Fibroblast of skin of back (primary cell): ENCODE measurements at places on chromosomes 7 and 10.

GRCh38 chr10:112235920-112236319 is 47.3 kb upstream of the TECTB start:
- no peak for DNase-seq

GRCh38 chr10:122650331-122650730 is 49.3 kb downstream of the C10orf120 start:
- DNase-seq = no peak

GRCh38 chr7:149621776-149622175 is 124.2 kb upstream of the ZNF746 start:
- no peak for DNase-seq

- DNase-seq = peak; percentile 45
Observed at GRCh38 chr7:1290679-1291356, 58.1 kb downstream of the UNCX start.

DNA sequence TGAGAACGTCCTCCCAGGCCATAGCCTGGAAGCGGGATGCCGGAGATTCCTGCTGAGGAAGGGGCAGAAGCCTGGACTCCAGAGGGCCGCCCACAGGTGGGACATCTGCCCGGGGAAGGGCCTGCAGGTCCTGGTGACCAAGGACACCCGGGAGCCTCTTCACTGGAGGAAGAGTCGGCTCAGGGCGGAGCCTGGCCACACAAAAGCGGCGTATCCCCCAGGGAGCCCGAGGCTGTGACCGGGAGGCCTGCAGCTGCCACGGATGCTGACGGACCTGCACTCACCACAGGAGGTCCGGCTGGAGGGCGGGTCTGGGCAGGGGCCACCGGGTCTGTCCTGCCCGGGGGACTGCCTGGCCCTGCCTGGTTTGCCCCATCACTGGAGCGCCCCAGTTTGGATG is 15.5 kb upstream of the ADGRA1 start:
- DNase-seq = no peak

GRCh38 chr10:88386821-88387773 is 196.0 kb downstream of the RNLS start:
- DNase-seq = peak; percentile 68
